Hippocampal formation (tissue), 2 donors: ENCODE measurements at places on chromosomes 5 and 9.

DNA sequence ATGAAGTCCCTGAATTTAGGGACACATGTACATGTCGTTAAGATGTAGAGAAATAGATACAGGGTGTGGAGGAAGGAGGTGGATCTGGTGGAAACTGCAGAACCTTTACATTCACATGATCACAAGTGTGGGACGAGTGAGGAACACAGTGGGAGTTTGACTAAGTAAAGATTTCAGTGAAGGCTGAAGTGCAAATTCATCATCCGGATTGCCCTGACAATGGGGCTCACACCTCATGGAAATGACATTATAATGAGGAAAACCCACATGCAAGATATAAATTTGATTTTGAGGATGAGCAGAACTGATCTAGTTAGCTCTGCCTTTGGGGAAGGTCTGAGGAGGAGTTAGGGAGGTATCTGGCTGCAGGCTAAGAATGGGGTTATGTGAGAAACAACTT lies 173.9 kb downstream of the FSTL4 start:
- DNase-seq: no peak

- no peak for DNase-seq
Observed at GRCh38 chr5:17289681-17290539, 72.5 kb downstream of the BASP1 start.

DNA sequence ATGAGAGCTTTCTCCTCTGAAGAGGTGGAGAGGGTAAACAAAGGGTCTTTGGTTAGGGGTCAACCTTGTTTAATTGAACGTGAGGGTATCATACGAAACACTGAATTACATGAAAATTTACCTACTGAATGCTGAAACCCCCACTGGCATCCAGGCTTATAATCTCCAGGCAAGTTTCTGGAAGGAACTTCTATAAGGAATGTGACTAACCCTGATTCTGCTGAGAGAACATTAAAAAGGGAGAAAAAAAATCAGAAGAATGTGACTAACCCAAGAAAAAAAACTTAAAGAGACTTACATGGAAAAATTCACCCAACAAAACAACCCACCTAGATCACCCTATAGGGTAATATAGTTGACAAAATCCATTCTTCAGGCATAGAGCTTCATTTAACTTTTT lies 55.5 kb downstream of the APC start:
- DNase-seq: no peak

DNA sequence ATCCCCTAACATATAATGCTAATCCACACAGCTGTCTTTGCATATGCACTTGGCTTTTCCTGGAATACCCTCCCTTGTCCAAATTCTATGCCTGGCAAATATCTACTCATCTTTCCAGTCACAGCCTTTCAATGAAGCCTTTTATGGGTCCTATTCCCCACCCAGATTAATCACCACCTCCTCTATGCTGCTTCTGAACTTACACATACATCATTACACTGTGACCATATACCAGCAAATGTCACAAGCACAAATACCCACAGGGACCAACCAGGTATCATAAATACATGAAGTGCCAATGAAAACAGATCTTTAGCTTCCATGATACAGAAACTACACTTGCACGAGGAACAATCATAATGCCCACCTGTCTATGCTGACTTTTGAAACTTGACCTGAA lies 22.3 kb downstream of the LPAR1 start:
- DNase-seq: no peak

GRCh38 chr5:57174890-57175510 lies 1.1 kb downstream of the GPBP1 start:
- DNase-seq: no peak

DNA sequence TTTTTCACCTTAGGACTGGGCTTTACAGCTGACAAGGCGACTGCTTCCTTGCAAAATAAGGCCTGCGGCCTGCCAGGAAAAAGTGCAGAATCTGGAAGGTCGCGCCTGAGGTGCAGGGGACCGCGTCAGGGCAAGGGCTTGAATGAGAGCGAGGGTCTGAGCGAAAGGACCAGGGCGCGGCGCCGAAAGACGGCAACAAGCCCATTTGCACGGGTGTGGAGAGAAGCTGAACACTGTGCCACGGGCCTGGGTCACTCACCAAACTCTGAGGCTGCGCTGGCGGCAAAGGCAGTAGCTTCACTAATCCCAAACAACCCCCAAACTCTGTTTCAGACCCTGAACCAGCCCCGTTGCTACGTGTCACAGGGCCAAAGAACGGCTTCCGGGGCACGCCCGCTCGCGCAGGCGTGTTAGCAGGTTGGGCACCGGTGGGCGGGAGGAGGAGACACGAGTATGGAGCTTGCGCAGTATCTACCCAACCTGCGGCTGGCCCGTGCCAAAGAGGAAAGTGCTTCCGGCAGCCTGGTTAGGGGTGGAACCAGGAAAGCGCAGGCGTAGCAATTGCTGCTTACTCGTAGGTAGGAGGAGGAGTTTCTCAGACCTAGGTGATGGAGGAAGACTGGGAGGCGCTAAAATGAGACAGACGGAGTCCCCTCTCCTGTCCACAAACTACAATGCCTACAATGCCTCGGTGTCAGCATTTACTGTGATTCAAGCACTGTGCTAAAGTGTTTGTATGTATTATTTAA lies at the start of the genes KCTD16 and YIPF5:
Gene KCTD16, plus strand, starts transcription at position 598 of the 749 bp plus-strand sequence.
Gene YIPF5, minus strand, starts transcription at position 384 of the 749 bp plus-strand sequence. CDS start 704 bp downstream, outside the sequence.
- peak; percentile 89 for DNase-seq

DNA sequence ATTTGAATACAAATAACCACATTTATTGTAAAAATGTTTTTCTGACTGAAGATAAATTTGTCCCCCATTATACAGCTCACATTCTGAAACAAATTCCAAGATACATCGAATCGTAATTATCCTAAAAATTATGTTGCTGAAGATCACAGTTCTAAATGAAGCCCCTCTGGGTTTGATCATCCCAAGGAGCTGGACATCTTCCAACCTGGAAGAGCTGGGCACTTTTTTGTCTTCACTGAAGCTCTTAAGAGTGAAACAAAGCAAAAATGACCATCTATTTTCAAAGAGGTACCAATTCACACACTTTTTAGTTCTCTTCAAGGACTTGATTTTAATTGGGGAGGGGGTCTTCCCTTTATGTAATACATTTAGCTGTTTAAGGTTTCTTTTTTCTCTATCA lies 5.5 kb downstream of the CTNND2 start:
- DNase-seq: no peak

- no peak for DNase-seq
Observed at GRCh38 chr9:38249049-38249448, 143.5 kb upstream of the ALDH1B1 start.

- DNase-seq: no peak
Observed at GRCh38 chr9:72857624-72857996, 95.2 kb downstream of the ALDH1A1 start.

- DNase-seq: no peak
Observed at GRCh38 chr9:129983891-129984290, 59.1 kb downstream of the FNBP1 start.

- DNase-seq: no peak
Observed at GRCh38 chr5:36156619-36157018, 4.7 kb downstream of the SKP2 start.

- DNase-seq: no peak
Observed at GRCh38 chr9:91900055-91900796, 49.8 kb downstream of the ROR2 start.

GRCh38 chr9:5468850-5469249 lies 18.5 kb downstream of the CD274 start:
- no peak for DNase-seq

DNA sequence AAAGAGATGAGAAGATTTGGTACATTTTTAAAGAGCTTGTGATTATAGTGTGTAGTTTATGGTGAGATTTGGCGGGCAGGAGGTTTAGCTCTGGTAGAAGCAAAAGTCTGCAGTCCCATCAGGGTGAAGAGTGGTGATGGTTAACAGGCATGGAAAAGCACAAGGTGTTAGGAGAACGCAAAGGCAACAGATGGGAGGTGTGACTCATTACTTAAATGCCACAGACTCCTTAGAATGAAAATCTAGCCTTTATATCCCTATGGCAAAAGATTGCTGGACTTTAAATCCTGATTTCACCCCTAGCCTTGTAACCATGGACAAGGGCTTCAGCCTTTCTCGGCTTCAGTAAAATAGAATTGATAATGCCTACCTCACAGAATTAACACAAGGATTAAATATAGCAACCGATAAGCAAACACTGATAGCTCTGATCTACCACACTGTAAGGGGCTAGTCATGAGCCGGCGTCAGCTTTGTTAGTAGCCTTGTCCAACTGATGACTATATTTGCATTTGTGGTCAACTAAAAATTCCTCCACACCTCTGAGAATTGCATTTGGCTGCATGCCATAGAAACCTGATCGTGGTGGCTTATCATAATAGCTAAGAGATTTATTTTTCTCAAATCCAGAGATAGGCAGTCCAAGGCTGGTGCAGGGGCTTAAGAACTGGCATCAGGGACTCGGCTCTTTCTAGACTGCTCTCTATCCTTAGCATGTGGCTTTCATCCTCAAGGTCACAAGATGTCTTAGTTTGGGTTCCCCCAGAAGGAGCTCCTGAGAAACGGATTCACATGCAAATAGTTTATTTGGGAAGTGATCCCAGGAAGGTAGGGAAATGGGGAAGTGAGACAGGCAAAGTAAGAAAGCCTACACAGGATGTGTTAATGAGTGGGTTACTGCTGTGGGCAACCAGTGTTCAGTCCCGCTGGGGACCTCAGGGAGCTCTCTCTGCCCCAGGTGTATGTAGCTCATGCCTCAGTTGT lies 19.6 kb downstream of the MFAP3 start:
- DNase-seq: no peak

GRCh38 chr5:104904561-104904960 lies 1342.0 kb upstream of the NUDT12 start:
- no peak for DNase-seq

GRCh38 chr5:178589180-178590140 lies 733 bp downstream of the COL23A1 start:
- DNase-seq: no peak

DNA sequence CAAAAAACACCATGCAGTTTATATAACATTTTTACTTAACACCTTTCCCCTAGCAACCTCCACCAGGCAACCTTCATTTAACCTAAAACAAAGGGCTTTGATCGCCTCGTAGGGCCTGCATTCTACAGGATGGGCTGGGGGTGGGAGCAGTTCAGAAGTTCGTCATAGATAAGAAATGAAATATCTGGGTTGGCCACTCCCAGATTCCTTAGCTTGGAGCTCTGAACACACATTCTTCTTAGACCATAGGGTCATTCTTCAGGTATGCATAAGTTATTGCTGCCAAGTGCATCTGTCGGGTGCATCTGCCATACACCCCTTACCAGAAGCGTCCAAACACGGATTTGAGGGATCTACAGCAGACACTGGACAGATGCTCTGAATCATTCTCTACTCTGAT lies 4.3 kb upstream of the SLC22A5 start:
- DNase-seq: no peak

DNA sequence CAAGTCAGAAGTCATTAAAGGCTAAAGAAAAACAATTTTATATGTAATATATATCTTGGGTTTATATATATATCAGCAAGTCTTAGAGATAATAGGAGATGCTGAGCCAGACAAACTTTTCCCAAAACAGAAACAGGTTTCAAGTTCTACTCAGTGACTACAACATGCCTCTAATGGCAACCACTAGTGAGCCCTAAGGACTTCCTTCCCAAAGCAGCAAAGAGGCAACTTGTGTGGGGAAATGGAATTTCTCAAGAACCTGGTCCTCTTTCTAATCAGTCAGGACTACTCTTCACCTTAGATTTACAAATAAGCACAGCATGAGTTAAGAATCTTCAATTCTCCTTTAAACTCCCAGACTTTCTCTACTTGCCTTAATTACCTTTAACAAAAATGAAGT lies 17.6 kb downstream of the RNF38 start:
- DNase-seq: no peak

DNA sequence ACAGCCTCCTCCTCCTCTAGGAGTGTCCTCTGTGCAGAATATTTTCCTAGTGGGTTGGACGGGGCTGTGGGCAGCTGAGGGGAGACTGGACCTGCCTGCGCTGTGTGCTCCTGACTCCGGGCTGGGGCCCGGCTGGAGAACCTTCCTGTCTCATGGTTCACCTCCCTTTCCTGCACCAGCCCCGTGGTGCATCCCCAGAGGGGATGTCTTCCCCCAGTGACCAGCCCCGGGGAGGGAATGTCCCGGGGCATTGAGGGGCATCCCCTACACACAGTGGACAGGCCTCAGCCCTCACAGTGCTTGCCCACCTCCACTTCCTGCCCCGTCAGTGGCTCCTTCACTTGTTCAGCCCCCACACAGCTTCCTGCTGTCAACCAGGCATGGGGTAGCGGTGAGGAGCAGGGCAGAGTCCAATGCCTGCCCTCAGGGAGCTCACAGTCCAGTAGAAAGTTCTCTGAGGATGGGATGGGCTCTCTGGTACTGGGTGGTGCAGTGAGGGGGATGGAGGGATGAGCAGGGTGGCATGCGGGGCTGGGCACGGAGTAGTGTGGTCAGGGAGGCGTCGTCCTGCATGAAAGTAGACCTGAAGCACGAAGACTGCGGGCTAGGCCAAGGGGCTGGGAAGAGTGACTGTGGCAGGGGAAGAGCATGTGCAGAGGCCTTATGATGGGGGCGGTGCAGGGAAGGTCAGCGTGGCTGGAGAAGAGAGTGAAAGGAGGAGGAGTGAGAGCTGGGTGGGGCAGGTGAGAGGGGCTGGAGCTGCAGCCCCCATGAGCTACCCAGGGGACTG lies 52.1 kb upstream of the PITX1 start:
- DNase-seq: no peak

GRCh38 chr5:176542596-176543427 lies 5.6 kb upstream of the RNF44 start:
- DNase-seq: no peak

DNA sequence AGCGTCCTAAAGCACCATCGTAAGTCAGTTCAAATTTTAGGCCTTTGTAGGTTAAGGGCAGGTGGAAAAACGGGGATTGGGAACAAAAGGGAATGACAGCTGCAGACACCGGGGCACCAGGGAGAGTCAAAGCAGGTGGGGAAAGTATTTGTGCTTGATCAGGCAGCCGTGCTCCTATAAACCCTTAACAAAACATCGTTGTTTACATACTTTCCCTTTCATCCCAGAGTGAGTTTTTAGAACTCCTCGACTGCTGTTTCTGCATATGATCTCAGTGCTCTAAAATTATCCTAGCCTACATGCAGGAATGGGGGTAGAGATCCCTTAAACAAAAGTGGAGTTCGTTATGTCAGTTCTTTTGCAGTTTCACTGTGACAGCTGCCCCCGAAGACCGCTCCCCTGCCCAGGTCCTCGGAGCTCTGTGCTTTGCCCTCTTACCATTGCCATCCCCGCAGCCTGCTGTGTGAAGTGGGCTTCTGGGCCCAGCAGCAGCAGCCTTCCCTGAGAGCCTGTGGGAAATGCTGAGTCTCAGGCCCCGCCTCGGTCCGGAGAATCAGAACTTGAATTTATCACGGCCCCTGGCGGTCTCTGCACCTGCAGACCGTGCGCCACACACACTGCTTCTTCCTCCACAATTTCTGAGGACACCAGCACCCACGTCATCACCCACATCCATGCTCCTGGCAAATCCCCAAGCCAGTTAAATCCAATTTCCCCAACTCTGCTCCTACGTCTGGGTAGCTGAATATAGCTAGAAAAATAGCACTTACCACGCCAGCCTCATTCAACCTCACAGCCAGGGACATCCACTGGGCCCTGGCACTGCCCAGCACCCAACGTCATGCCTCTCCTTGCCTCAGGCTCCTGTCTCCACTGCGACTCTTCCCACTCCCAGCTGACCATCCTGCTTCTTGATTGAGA lies 86.8 kb downstream of the NSUN2 start:
- DNase-seq: no peak
